ENCODE measurements at places on chromosomes 2 and 18.

GRCh38 chr2:218479595-218479994 lies 60.7 kb downstream of the VIL1 start:
- no peak for DNase-seq

GRCh38 chr2:40259900-40260299 lies 192.0 kb downstream of the SLC8A1 start:
- no peak for DNase-seq

DNA sequence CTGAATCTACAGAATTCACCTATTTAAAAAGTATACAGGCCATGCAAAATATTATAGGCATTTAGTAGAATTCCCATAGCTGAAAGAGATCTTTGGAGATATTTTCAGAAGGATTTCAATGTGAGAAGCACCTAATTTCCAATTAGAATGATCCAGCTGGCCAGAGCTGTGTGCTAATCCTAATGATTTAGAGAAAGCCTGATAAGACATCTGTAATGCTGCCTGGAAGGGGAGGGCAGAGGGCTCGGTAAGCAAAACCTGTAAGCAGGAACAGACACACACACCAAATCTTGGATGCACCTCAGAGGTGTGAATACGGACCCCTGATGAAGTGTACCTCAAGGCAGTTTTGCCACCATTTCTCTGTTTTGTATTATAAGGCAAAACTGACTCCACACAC lies 14.0 kb downstream of the SERTAD2 start:
- DNase-seq: no peak

GRCh38 chr18:70149616-70150301 lies 55.7 kb downstream of the RTTN start:
- no peak for DNase-seq

GRCh38 chr18:70671889-70672565 lies 383.2 kb downstream of the SOCS6 start:
- DNase-seq: no peak

DNA sequence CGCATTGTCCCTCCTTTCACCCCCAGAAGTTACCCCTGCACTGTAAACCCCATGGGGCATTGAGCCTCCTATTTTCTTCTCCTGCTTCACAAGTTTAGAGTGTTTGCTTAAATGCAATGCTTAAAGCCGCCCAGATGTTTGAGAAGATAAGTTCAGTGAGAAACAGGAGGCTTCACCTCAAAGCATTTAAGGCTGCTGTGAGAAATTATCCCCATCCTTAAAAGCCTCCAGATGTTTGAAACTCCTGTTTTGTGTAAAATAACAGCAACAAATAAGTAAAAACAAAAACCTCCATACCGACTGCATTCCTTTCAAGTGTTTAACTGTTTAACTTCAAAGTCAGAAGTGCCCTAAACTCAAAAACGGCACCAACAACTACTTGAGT lies 81.8 kb downstream of the RTP5 start:
- DNase-seq: no peak

- DNase-seq: no peak
Measured at GRCh38 chr2:241237047-241237446, 48.6 kb downstream of the ANO7 start.

DNA sequence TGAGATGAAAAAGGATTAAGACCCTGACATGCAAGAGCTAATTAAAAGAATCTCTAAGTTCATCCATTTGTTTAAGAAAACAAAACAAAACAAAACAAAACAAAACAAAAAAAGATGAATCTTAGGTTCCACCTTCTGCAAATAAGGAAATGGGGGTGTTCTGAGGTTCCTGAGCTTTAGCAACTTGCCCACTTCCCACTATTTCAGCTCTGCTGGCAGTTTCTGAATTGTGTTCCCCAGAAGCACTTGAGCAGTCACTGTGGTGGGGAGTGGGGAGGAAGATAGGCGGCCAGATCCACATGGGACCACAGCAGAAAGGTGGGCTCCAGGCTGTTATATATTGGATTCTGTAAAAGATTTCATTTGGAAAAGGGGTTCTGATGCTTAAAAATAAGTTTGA lies 20.3 kb downstream of the INO80C start:
- DNase-seq: no peak

GRCh38 chr2:29269095-29269764 lies 154.0 kb downstream of the CLIP4 start:
- no peak for DNase-seq

GRCh38 chr18:63619661-63620060 lies 24.4 kb downstream of the SERPINB4 start:
- no peak for DNase-seq

DNA sequence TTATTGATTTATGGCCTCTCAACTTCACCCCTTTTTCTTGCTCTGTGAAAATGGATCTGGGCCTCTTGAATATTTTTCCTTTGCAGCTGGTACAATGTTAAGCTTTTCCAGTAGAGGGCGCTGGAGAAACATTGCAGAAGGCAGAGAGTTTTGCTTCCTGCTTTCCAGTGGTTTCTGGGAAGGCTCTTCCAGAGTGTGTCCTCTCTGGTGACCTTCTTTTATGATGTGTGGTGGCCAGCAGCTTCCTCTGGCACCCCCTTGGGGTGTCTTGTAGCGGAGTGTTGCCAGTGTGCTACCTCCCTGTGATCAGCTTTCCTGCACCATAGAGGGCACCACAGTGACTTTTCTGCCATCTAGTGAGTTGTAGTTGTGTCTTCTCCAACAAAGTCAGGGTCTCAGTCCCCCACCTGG lies 25.4 kb upstream of the MGAT5 start:
- no peak for DNase-seq

- no peak for DNase-seq
Measured at GRCh38 chr2:47389692-47390091, 13.3 kb upstream of the MSH2 start.

DNA sequence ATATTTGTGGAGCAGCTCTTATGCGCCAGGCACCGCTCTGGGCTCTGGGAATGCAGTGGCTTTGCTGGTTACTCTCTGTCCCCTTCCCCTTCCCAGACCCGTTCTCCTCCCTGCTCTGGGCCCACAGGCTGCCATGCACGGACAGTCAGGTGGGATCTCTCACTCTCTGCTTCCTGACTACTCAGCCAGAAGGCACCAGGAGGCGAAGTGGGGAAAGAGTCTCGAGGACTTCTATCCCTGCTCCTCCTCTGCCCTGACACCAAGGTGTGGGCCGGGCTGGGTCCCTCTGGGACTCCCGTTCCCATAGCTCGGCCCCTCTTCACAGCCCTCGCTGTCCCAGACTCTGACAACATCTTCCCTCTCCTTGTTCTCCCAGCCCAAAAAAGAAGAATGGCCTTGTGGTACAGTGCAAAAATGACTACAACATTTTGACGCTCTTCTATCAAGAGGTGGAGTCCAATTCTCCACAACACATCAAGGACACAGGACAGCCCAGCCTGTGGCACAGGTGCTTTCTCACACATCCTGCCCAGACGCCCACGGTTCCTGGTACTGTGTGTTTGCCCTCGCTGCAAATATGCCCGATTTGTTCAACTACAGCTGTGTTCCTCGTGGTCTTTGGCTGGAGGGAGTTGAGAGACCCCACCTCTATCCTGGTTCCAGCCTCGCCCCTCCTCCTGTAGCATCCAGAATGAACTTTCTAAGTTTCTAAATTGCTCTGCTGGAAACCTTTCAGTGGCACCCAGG lies 14.0 kb upstream of the DUSP2 start:
- DNase-seq: no peak

- no peak for DNase-seq
Measured at GRCh38 chr2:176385219-176385759, 116.0 kb downstream of the MTX2 start.

GRCh38 chr2:181984814-181985631 lies 630 bp upstream of the PPP1R1C start:
- DNase-seq: no peak

GRCh38 chr2:237708065-237708398 lies 80.6 kb downstream of the LRRFIP1 start:
- no peak for DNase-seq

DNA sequence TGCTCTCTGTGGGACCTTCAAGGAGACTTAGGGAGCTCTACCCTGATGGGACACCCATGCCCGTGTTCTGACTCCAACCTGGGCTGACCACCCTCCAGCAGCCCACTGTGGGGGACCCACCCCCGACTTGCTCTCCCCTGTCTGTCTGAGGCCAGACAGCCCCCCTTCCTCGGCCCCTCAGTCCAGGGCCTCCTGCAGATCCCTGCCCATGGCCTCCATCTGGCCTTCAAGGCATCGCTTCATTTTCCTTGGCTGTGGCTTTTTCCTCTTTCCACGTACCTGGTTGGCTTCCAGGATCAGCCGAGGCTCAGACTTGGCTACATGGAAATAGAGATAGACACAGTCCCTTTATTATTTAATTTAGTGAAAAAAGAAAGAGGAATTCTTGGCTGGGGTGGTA lies 290.0 kb downstream of the CYP26B1 start:
- no peak for DNase-seq

- DNase-seq: no peak
Measured at GRCh38 chr2:153235516-153235915, 243.0 kb downstream of the RPRM start.

- no peak for DNase-seq
Measured at GRCh38 chr2:10393640-10393982, 54.5 kb downstream of the ODC1 start.

DNA sequence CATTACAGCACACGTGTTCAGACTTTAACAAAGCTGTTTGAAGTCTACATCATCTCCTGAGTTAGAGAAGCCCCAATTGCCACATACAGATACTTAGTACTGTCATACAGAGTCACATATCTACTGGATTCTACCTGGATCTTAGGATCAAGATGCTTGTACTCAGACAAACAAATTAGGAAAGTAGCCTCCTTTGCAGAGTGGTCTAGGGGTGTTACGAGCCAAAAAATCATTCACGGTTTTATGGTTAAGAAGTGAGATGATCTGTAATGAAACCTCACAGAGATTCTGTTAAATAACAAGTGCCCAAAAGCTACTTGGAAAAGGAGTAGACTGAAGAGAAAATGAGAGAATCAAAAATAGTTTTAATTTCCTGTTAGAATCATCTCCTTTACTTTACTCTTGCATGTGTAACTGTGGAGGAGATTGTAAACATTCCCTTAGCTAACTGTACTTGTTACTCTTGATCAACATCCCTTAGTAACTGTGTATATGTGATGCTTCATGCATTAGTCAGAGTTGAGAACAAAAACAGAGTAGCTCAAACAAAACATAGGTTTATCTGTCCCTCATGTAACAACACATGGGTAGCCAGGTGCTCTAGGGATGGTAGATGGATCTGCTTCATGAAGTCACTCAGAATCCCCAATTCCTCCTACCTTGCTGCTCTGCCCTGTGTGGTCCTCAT lies 16.4 kb upstream of the IL1RL1 start:
- DNase-seq: no peak

- DNase-seq: no peak
Measured at GRCh38 chr2:26330604-26331003, 15.3 kb upstream of the SELENOI start.

- DNase-seq: no peak
Measured at GRCh38 chr2:15307526-15307925, 253.6 kb downstream of the NBAS start.

GRCh38 chr2:305366-305765 lies 17.5 kb upstream of the ALKAL2 start:
- DNase-seq: no peak

DNA sequence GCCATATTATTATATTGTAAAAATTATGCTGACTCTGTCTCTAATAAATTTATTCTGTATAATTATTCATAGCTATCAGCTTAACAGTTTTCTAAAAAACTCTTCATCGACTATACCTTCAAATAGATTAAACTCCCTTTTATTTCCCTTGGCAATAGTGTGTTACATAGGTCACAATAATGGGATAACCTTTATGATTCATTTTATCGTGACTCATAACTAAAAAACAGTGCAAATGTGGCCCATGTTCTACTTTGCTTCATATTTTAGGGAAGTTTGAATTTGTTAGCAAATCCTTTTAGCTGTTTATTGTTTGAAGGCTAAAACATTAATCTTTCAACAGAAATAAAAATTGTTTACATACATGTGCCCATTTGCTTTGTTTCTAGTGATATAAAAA lies 783.2 kb upstream of the CDH2 start:
- no peak for DNase-seq

DNA sequence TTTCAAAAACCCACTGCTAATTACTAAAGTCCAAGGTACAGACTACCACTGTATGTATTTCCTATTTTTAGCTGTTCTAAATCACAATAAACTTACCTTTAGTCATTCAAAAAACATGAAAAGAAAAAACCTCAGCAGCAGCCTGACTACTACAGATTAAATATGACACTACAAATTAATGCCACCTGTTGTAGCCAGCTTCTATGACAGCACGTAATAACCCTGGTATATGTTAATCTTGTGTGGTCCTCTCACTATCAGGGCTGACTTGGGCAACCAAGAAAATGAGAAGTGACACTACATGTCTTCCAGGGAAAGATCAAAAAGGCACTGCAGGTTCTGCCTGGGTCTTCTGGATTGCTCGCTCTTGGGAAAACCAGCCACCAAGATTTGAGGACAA lies 90.6 kb upstream of the FAM124B start:
- DNase-seq: no peak

- DNase-seq: no peak
Measured at GRCh38 chr2:45943219-45944044, 292.0 kb downstream of the PRKCE start.

Data from AG04449 (cell line).